ENCODE measurements at places on chromosomes 6 and 20. TPM values are rescaled to one million over a fixed set of nuclear protein-coding genes. Genes with fewer than 3 reads are reported as not detected.
A peak's percentile ranks its signal among the peaks of the same experiment; 100 is the strongest.

DNA sequence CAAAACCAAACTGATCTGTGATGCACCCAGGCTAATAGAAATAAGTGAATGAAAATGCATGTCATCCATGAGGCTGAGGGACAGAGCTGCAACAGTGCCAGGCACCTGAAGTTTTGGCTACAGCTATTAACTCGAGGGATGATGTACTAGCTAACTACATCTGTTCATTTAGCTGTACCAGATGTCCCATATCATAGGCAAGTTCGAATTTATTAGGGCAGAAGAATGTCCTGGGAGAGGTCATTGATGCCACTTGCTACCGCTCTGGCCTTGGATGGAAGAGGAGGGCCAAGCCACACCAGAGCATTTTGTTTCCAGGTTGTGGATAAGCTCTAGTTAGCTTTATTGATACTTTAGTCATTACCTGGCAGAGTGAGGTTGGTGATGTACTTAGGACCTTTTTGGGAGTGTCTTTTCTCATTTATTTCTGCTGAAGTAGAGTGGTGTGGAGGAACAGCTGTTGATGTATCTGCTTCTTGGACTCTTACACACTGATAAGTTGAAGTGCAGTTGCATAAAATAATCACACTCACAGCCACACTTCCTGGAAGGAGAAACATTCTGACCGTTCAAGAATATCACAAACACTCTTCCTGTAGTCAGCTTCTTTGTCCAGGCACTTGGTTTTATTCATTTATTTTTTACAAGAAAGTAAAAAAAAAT, 8.2 kb downstream of the ZFAND3 start:
- no peak for DNase-seq

DNA sequence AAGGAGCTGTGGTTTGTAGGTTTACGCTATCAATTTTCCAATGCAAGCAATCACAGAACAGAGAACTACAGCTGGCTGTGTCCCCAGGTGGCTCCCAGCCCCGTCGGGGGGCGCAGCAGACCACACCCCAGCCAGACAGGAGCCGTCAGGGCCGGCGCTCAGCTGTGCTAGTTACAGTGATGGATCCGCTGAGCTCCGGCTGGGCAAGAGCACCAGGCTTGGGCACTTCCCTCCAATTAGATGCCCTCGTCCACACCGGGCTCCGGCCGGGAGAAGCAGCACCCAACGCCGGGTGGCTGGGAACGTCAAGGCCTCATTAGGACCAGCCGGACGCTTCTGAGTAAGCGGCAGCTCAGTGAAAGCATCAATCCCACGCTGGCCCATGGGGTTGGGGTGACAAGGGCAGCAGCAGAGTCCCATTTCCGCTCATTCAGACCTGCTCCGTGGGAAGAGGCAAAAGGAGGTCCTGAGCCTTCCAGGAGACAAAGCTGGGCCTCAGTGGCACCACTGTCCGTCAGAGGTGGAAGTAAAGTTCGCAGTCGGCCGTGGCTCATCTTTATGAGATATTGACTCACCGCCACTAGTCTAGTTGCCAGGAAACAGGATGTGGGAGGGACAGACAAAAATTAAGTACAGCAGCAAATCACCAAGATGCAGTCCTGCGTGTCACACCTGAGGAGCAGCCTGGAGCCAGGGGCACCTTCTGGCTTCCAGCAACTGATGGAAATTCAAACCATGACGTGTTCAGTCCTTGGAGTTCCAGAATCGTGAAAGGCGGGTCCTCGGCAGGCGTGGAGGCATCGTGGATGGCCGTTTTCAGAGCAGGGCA, 164.1 kb downstream of the TAF4 start:
- no peak for DNase-seq

GRCh38 chr20:10541668-10542411, 106.7 kb downstream of the SLX4IP start:
- no peak for DNase-seq

GRCh38 chr6:155319902-155320301, 5.6 kb upstream of the TFB1M start:
- no peak for DNase-seq

Gene CLPSL1
- not detected for total RNA-seq

- DNase-seq = no peak
These were observed 156.9 kb downstream of the GPX5 start for GRCh38 chr6:28682542-28682941.

DNA sequence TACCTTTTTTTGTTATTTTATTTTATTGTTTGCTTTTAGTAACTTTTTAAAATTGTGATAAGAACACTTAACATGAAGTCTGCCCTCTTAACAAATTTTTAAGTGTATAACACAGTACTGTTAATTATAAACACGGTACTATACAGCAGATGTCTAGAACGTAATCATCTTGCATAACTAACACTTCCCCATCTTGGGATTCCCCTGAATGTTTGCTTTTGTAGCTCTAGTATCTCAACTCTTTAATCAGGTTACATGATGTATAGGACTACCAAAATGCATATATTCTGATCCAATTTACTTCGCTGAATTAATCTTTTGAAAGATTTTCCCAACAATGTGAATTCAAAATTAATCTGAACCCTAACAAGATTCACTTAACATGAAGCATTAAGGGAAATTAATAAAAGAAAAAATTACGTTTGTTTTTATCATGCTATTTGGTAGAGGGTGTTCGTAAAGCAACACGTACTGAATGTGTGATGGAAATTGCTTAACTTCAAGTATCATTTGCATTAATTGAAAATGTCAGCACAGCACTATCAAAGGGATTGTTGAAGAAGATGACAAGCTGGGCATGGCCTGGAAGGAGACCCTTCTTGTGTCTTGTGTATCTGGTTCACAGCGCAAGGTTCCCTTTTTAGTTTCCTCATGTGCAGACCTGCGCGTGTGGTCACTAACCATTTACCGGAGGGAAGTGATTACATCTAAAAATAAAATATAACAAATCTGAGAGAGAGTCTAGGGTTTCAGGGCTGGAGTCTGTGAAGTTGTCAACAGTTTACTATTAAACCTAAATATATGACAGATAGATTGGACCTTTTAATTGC, 15.2 kb downstream of the COL19A1 start:
- no peak for DNase-seq

Gene CNPY3
- 45.3 TPM for total RNA-seq

GRCh38 chr6:139508576-139508975, 134.1 kb upstream of the CITED2 start:
- DNase-seq = no peak

DNA sequence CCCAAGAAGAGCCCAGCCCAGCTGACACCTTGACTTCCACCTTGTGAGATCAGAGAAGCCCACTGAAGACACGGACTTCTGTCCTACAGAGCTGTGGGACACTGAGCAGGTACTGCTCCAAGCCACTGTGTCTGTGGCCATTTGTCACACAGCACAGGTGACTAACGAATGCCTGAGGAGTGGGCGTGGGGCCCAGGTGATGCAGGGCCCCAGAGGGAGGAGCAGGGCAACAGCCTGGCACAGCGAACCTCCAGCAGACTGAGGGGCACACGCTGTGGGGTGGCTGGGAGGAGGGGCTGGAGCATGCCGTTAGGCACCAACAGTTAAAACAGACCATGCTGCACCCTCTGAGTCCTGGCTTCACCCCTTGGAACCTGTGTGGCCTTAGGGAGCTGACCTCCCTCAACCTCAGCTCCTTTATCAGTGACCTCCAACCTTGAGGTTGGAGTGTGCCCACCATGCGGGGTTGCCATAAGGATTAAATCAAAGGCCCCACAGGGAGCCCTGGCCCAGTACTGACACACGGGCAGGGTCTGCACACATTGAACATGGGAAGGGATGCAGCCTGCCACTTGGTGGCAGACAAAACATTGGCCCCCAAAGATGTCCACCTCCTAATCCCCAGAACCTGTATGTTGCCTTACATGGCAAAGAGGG, 119.9 kb upstream of the CST7 start:
- DNase-seq = no peak

Gene EYA4
- total RNA-seq = 36.8 TPM

DNA sequence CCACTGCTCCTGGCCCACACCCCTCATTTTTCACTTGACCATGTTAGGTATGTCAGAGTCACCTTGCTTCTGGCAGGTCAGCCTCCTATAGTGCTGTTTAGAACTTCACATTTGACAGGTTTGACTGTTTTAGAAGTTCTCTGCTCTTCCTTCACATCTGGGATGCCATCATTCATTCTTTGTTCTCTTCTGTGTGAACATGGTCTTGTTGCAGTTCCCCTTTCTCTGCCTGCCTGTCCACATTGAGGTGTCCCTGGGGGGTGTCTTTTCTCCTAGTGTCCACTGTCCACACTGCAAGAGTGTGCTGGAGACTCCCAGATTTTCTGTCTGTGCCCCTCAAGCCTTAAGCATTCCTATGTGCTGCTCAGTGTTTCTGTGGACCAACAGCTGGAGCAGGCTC, 89.5 kb downstream of the JARID2 start:
- DNase-seq = no peak

Gene GLP1R
- not detected for total RNA-seq

- DNase-seq = peak; percentile 62
These were observed 104.5 kb downstream of the DHX35 start for GRCh38 chr20:39066471-39067242.

Gene UBD
- total RNA-seq = not detected

- DNase-seq = no peak
These were observed 514.0 kb upstream of the SOX4 start for GRCh38 chr6:21079468-21080048.

DNA sequence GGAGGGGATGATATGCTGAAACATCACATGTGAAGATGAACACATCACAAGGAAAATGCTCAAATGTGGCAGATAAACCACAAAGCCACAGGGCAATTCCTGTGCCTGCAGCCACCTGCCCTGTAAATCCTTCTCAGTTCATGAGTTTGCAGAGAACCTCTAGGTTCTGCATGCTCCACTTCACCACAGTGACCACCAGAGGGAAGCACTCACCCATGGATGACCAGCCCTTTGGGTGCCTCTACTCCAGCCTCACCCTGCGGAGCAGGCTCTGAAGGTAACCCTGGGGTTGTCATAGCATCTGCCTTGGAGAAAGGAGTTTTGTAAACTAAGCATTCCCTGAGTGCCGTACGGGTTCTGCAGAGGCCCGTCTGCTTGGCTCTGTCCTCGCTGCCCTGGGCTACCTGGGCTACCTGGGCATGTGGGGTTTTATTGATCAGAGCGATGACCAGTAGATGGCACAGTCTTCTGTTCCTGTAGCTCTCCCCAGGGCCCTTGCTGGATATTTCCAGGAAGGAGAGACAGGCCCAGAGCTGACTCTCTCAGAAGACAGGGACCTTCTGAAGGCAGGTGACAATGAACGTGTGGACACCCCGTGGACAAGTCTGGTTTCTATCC, 31.7 kb upstream of the CST1 start:
- peak; percentile 38 for DNase-seq

Gene SCRT2
- not detected for total RNA-seq

DNA sequence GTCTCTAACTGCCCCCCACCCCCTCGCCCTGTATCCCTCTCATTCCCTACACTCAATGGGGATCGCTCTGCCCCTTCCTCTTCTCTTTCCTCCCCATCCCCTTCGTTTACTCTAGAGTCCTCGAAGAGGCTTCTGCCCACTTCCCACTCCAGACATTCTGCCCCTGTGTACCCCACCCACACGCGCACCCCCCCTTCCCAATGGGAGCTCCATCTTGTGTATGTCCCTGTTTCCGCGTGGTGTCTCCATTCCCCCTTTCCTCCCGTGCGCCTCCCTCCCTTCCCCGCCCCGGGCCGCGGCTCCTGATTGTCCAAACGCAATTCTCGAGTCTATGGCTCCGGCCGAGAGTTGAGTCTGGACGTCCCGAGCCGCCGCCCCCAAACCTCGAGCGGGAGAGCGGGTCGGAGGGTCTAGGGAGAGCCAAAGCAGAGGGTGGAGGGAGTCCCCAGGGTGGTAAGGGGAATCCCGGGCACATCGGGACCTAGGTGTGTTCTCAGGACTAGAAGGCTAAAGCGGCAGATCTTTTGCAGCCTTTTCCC, 679 bp upstream of the RING1 start:
- peak; percentile 67 for DNase-seq

GRCh38 chr6:2876210-2877056, 26.7 kb downstream of the SERPINB9 start:
- DNase-seq = peak; percentile 79

GRCh38 chr6:84492241-84493165, 265.1 kb upstream of the CEP162 start:
- no peak for DNase-seq

Gene FILIP1
- 0.08 TPM for total RNA-seq

GRCh38 chr6:18997375-18997826, 610.3 kb downstream of the RNF144B start:
- DNase-seq = no peak

Gene C6orf141
- not detected for total RNA-seq

Gene PCSK2
- 0.08 TPM for total RNA-seq

Gene LY86
- total RNA-seq = not detected

DNA sequence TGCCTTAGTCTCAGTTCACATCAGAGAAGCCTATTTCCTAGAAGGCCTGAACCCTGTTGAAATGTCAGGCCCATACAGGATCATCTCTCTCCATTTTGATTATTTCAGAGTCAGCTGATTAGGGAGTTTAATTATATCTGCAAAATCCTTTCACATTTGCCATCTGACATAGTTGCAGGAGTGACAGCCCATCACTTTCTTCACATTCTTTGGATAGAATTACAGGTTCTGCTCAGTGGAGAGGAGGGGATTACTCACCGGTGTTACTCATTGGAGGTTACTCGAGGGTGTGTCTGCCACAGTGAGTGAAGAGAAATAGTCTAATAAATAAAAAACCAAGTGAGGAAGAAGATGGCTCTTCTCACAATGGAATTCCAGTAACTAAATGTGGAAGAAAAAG, 216.8 kb downstream of the TMEM242 start:
- peak; percentile 23 for DNase-seq

DNA sequence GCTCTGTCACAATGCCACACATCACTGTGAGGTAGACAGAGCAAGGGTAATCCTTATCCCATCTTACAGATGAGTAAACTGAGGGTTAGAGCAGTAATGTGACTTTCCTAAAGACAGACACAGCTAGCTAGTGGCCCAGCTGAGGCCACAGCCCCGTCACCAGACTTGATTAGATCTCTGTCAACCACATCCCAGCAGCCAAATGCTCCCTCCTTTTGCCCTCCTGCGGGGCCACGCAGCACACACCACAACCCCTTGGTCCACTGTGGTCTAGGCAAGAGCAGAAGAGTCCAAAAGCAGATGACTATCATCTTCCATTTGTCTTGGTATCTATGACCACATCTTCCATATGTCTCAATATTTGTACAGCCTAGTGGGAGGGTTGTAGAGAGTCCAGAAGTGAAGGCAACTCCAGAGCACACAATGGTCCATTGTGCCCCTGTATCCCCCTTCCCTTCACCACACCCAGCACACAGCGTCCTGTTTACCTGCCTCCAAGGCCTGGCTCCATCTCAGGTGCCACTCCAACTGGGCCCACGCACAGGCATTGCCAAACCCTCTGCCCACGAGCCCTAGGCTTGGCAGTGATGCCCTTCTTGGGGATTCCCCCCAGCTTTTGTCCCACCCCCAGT, 47.1 kb upstream of the FOXP4 start:
- no peak for DNase-seq

Gene GSTA2
- not detected for total RNA-seq

DNA sequence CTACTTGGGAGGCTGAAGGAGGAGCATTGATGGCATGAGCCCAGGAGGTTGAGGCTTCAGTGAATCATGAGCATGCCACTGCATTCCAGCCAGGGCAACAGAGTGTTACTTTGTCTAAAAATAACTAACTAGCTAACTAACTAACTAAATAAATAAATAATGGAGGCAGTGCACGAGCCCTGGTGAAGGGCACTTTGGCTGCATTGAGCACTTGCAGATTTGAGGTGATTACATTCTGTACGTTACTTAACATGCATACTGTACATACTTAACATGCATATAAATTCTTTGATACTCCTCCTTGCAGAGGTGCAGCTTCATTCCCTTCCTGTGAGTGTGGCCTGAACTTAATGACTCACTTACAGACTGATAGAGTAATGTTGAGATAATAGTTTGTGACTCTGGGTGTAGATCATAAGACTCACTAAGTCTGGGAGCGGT, 10.7 kb downstream of the HLA-A start:
- peak; percentile 5 for DNase-seq

Measured in SJCRH30 (cell line).